ENCODE measurements at places on chromosomes 3 and 15.
A peak's percentile ranks its signal among the peaks of the same experiment; 100 is the strongest.

GRCh38 chr3:94246171-94246570, 183.3 kb downstream of the NSUN3 start:
- DNase-seq, result no peak

- no peak for DNase-seq
Measured at GRCh38 chr15:80507638-80508316, 103.6 kb downstream of the ARNT2 start.

DNA sequence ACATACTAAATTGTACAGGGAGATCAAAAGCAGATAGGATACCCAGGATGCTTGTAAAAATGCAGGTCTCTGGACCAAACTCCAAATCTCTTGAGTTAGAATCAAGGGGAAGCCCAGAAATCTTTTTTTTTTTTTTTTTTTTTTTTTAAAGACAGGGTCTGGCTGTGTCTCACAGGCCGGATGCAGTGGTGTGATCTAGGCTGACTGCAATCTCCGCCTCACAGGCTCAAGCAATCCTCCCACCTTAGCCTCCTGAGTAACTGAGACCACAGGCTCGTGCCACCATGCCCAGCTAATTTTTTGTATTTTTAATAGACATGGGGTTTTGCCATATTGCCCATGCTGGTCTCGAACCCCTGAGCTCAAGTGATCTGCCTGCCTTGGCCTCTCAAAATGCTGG, 373.5 kb downstream of the SHQ1 start:
- no peak for DNase-seq

DNA sequence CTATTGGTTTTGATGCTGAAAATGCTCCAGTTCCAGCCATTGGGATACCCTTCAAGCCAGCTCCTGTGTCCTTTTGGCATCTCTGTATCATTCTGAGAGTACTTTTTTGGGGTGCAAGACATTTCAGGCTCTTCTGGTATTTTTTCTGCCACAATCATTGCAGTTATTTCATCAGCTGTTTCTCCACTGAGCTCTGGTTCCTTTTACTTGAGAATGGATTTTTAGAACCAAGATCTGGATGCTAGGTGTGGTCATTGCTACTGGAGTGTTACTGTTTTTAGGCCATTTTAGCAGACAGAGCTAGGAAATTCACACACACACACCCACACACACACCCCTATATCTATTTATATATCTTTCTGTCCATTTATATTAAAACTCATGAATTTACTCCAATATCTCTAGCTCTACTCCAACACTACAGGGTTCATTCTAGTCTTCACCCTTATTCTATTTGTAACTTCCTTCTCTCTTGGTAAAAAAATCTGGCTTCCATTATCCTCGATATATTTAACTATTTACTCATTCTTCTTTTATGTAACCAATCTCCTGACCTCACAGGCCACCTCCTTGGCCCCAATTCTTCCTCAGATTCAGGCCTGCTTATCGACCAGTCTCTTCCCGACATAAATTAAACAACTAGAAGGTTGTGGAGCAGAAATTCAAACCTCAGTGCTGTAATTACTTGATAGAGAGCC, 17.0 kb downstream of the SLC35G2 start:
- no peak for DNase-seq

GRCh38 chr3:65035246-65035645, 347.4 kb upstream of the ADAMTS9 start:
- DNase-seq, result no peak

DNA sequence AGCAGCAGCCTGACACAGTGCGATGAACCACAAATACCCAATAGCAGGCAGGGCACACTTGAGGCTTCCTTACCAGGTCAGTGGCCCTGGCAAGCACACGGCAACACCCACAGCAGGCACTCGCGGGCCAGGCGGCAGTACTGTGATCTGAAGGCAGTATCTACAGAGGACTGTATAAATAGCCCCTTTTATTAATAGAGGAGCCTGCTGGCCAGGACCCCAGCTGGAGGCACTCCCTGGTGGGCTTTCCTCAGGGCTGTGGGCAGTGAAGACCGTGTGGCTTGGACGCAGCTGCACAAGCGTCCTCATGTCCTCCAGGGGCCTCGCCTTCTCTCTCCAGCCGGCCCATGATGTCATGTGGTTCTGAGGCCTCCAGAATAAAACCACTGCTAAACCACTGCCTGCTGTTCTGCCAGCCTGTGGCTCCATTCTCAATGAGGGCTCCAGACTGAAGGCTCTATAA, 44.1 kb downstream of the LRIG1 start:
- DNase-seq, result peak; percentile 14

- no peak for DNase-seq
Measured at GRCh38 chr15:90834626-90835025, 33.8 kb upstream of the FURIN start.

- DNase-seq, result no peak
Measured at GRCh38 chr3:89580859-89581258, 473.4 kb downstream of the EPHA3 start.

DNA sequence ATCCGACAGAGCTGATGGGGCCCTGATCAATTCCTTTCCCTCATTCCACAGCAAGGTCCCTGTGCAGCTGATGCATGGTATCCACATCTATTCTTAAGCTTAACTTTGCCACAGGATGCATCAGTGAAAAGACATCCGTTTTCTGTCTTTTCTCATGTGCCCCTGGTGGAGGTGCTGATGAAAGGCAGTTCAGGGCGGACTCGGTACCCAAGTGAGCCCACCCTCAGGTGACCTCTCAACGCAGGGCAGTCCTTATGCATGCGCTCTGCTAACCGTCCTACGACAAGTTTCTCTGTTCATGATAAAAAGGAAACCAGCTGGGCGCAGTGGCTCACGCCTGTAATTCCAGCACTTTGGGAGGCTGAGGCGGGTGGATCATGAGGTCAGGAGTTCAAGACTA, 251.4 kb downstream of the ADAMTS17 start:
- no peak for DNase-seq

GRCh38 chr15:40217166-40217824, 21.6 kb upstream of the PAK6 start:
- no peak for DNase-seq

DNA sequence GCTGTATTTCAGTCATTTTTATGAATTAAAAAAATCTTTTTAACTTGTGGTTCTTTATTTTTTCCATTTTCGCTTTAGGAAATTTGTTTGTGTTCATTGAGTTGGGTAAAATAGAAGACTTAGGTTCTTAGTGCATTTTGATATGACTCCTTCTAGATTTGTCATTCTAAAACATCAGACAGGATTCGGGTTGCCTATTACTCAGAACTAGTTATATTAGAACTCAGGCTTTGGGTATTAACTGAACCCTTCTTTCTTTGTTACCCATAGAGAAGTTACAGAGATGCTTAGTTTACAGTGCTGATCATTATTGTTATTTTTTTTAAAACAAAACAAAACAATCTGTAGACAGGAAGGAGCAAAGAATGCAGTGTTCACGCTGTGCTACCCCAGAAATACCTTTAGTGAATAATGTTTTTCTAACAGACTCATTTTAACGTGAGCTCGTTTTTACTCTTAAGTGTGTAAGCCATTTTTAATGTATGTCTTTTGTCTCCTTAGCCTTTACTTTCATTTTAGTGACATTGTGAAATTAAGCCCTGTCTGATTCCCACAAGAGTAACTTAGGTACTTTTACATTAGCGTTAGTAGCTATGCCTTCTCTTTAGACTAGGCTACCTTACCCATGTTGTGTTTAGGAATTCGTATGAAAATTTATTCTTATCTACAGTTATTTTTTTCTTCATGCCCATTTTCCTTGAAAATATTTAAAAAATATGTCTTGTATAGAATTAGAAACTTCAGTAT, 53.4 kb downstream of the CMC1 start:
- DNase-seq, result no peak

DNA sequence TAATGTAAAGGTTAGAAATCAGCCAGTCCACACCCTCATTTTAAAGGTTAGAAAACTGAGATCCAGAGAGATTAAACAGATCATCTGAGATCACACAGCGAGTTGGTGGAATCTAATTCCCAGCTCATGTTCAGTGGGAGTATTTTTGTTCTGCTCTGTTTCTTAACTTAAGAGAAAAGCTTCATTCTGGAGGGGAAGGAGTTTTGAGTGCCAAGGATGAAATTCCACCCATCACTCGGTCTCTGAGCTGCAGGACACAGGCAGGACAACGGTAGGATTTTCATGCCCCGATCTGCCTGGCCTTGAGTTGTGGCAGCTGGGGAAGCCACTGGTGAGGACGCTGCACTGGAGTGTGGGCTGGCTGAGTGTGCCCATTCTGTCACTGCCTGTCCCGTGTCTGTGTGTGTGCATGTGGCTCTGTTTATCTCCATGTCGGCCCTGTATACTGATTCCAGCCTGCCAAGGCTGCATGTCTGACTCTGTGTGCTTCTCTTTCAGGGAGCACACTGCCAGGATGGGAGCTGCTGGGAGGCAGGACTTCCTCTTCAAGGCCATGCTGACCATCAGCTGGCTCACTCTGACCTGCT, 94.3 kb downstream of the CEMIP start:
- no peak for DNase-seq

- DNase-seq, result no peak
Measured at GRCh38 chr3:159244933-159245332, 443.1 kb downstream of the MFSD1 start.

DNA sequence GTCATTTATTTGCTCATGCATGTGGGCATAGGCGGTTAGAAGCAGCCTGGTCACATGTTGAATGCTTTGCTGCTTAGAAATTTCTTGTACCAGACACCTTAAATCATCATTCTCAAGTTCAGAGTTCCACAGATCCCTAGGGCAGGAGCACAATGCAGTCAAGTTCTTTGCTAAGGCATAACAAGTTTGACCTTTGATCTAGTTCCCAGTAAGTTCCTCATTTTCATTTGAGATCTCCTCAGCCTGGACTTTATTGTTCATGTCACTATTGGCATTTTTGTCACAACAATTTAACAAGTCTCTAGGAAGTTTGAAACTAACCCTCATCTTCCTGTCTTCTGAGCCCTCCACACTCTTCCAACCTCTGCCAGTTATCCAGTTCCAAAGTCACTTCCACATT, 22.8 kb downstream of the HGD start:
- no peak for DNase-seq

GRCh38 chr15:48641416-48641815, 4.1 kb downstream of the FBN1 start:
- no peak for DNase-seq

GRCh38 chr15:73244333-73244732, 124.4 kb downstream of the HCN4 start:
- DNase-seq, result no peak

GRCh38 chr15:81126892-81127291, 7.2 kb upstream of the CFAP161 start:
- no peak for DNase-seq

DNA sequence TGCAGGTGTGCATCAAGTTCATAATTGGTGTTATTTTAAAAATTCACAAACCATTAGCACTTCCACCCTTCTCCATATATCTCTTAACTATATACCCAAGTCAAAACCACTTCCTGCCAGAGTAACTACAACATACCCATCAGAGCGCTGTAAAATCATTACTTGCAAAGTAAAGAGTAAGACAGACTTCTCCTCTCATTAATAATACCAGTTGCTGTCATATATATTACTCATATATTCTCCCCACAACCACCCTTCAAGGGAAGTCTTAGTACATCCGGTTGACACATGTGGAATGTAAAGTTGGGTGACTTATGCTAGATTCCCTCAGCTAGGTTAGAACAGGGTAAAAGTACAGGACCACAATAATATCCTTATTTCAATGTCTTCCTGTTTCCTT, 5.6 kb downstream of the TERC start:
- no peak for DNase-seq

DNA sequence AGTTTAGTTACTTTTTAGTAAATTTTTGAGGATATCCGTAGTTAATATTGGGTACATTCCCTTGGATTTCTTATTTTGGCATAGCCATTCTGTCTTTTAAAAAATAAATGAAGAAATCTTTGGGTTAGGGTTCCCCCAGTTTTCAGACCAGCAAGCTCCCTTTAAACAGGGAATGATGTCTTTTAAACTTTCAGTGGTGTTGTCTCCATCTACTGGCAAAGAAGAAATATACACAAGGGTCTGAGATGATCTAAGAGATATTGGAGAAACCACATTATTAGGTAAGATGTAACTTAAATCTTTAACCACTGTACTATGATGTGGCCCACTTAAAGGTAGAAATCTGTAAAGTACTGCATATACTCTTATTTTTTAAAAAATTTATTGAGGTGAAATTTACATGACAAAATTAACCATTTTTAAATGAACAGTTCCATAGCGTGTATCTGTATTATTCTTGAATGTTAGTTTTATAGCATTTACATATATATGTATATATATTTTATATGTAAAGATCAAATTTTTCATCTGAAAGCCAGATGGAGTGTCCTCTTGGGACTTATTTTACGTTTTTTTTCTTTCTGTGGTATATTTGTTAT, 35.1 kb upstream of the EIF3J start:
- DNase-seq, result no peak

DNA sequence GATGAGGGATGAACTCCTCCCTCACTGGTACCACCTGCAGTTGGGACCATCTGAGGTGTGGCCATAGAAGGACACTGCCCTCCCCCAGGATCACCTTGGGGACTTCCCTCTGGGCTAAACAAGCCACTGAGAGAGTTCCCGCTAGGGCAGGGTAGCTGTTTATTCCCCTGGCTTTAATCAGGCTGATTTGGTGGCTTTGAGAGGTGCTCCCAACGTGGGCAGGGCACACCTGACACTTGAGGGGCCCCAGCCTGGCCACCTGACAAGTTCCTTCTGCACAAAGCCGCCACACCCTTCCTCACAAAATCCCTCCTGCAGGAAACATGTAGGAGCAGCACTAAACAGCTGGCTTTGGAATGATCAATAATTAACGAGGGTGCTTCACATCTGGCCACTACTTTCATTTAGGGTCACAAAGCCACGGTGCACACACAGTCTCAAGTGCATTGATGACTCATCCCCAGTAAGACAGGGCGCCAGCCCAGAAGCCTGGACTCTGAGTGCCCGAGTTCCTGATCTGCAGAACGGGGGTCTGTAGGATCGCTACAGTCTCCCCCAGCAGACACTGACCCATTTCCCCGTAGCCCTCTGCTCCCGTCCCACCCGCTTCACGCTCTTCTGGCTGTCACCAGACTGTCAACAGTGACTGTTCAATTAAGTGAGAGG, 75.1 kb downstream of the ATP10A start:
- no peak for DNase-seq

- no peak for DNase-seq
Measured at GRCh38 chr3:21237638-21238037, 513.4 kb downstream of the ZNF385D start.

- DNase-seq, result no peak
Measured at GRCh38 chr3:195517030-195517429, 26.1 kb downstream of the PPP1R2 start.

- no peak for DNase-seq
Measured at GRCh38 chr15:77386626-77387025, 33.3 kb downstream of the PEAK1 start.

GRCh38 chr3:123813876-123814275, 70.3 kb downstream of the MYLK start:
- DNase-seq, result no peak

Measured in activated gamma-delta T cell (primary cell).